ENCODE measurements at places on chromosomes 12 and 14.

DNA sequence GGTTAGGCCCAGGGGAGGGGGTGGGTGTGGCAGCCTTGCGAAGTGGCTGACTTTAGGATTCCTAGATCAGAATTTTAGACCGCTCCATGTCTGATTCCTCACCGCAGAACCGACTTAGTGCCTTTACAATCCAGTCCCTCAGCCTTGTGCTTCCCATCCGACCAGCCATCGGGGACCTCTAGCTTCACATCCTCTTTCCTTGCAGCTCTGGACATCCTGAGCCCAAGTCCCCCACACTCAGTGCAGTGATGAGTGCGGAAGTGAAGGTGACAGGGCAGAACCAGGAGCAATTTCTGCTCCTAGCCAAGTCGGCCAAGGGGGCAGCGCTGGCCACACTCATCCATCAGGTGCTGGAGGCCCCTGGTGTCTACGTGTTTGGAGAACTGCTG, 557 bp downstream of the COPS7A start:
- DNase-seq, result no peak

DNA sequence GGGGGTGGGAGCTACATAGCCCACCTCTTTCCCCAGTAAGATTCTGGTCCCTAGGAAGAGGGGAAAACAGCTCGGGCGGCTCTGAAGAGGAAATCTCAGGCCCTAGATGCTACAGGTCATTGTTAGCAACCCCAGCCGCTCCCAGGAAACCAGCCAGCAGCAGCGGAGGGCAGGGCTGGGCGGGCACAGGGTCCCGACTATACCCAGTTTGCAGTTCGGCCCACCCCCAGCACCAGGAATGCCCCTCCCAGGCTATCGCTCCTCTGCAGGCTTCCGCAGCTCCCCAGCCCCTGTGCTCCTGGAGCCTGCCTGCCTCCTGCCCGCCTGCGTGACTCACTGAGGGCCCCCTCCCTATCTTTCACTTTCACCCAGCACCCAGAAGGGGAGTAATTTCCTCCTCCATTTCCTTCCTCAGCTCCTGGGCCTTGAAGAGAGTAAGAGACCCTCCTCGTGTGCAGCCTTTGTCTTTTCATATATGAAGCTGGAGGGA, 27.2 kb upstream of the PNMA1 start:
- DNase-seq, result no peak

DNA sequence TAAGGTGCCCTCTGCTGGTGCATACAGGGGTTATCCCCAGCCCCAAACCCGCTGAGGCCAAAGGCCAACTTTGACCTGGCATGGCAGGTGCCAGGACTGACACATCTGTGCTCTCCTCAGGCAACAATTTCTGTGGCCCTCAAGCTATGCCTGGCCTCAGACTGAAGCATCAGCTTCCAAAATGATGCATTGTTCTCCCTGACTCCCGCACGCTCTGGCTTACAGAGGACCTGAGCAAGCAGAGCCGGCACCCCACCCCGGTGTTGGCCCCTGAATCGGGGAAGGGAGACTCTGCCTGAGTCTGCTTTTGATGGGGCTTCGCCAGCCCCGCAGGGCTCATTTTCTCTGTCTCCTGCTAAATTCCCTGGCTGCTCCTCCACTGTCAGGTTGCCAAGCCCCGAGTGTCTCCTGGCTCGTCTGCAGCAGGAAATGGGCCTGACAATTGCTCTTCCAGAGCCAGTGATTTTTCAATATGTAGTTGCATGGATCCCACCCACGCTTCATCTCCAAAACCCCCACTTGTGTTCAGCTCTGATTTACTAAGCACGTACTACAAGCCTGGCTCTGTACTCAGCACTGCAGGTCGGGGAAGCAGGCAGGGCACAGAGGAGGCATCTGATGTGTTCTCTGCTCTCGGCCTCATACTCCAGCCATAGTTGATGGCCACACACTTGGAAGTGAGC, 126.1 kb downstream of the SLC38A6 start:
- peak; percentile 68 for DNase-seq

DNA sequence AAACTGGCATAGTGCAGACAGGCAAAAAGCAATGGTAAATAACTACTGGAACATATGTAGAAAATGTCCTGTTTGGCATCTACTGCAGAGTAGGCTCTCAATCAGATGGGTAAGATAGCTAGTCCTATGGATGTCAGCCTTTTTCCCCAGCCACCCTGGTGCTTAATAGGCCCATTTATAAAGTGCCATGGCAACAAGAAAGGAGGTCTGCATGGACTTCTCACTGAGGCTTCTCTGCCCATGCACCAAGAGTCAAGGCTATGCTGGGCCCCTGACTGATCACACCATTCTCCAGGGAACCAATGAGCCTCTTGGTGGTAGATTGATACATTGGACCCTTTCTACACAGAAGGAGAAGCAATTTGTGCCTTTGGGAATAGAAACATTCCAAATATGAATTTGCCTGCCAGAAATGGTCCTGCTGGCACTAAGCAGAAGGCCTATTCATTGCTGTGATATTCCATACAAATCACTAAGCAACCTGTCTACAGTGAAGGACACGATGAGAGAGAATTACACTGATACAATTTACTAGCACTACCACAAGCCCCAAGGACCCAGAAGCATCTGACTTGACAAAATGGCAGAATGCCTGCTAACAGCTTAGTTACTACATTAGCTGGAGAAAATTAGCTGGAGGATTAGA, 43.8 kb downstream of the RESF1 start:
- no peak for DNase-seq

- DNase-seq, result no peak
Measured at GRCh38 chr14:22560662-22561365, 28.2 kb downstream of the DAD1 start.

DNA sequence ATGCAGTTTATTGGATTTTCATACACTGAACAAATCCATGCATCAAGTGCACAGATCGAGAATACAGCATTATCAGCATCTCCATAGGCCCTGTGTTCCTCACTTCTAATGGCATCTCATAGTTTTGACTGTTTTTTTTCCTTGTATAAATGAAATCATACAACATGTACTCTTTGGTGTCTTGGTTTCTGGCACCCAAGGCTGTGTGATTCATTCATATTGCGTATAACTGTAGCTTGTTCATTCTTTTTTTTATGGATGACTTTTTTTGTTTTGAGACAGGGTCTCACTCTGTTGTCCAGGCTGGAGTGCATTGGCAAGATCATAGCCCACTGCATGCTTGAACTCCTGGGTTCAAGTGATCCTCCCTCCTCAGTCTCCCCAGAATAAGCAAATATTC, 14.3 kb downstream of the RASSF8 start:
- DNase-seq, result no peak

Measured in NCI-H1092 treated with DMSO at 0.1 percent for 48 hours (cell line).